ENCODE measurements at places on chromosomes 1 and 21. TPM values are rescaled to one million over a fixed set of nuclear protein-coding genes. Genes with fewer than 3 reads are reported as not detected.

Gene TMCO4
- 9.5 TPM for total RNA-seq

Gene XKR8
- 11.4 TPM for total RNA-seq

Gene KCNJ10
- not detected for total RNA-seq

Gene MYOM3
- total RNA-seq: 3.6 TPM

Gene IRF6
- total RNA-seq: 3.1 TPM

Gene GSTM1
- 32.2 TPM for total RNA-seq

Gene FAM163A
- total RNA-seq: not detected

Gene FCRL1
- not detected for total RNA-seq

Gene CACNA1S
- total RNA-seq: not detected

Gene COL6A1
- 447 TPM for total RNA-seq

Gene CFHR2
- total RNA-seq: not detected

Gene SELP
- not detected for total RNA-seq

Gene PDE9A
- not detected for total RNA-seq

All from mesangial cell (primary cell).